NCI-H460 (cell line): ENCODE measurements at places on chromosomes 11 and 22. TPM values are rescaled to one million over a fixed set of nuclear protein-coding genes. Genes with fewer than 3 reads are reported as not detected.

DNA sequence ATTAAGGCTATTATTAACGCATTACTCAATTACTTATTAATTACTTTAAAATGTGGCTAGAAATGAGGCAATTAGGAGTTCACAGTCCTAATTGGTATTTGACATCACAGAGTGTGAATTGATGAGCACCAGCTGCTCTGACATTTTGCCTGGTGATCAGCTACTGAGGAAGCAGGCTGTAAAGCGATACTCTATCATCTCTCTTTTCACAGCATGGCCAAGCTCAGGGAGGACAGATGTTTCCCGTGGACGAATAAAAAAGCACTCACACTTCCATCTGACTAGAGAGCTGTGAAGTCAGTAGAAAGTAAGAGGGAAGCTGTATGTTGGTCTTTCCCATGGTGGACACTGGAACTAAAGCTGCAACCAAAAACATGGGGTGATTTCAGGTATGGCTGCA lies 29.1 kb upstream of the SYT9 start:
- no peak for DNase-seq

GRCh38 chr11:14132312-14132711 lies 169.8 kb downstream of the SPON1 start:
- no peak for DNase-seq

DNA sequence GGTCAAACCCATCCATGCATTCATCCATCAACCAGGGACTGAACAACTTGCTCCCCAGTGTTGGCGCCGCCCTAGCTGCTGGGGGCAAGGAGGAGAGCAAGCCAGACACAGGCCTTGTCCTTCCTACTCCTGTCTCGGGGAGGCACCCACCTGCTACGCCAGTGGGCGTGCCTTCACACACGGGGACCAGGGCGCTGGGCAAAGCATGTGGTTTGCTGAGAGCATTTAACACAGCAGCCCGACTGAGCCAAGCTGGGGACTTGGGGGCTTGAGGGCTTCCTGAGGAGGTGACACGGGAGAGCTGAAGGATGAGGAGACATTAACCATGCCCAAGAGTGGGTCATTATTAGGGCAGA lies 30.6 kb downstream of the CACNA1I start:
- DNase-seq: no peak

GRCh38 chr11:79086056-79086455 lies 354.8 kb downstream of the TENM4 start:
- no peak for DNase-seq

- no peak for DNase-seq
These were observed at the start of gene KLHL22 for GRCh38 chr22:20494978-20495860. TSS of gene KLHL22 (minus strand) at chr22:20495795. CDS start at chr22:20489211, 6,584 bp downstream.

- no peak for DNase-seq
These were observed 38.3 kb downstream of the BIRC2 start for GRCh38 chr11:102385085-102386007.

DNA sequence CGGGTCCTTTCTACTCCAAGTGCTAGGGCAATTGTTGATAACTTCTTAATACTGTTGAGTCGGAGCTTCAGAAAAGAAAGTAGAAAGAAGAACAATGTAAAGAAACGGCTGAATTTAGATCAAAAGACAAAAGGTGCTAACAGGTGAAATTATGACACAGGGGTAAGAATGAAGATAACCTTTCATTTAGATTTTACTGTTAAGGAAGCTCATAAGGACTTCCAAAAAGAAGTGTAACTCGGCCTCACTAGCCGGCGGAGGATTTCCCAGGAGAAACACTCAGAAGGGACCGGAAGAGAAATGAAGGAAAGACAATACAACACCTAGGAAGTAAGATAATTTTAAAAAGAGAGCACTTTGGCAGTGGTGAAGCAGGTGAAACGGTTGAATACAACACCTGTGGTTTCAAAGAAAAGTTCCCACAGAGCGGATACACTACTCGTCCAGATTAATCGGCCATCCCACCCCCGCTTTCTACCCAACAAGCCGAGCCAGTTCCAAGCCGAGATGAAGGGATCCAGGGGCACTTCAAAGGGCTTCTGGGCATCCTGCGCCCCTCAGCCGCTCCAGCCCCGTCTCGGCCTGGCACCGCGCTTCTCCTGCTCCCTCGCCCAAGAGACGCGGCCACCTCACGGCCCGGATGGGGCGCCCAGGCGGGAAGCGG lies 737 bp downstream of the PPP2R1B start:
- DNase-seq: no peak

GRCh38 chr11:12434325-12434654 lies 56.9 kb downstream of the PARVA start:
- no peak for DNase-seq

DNA sequence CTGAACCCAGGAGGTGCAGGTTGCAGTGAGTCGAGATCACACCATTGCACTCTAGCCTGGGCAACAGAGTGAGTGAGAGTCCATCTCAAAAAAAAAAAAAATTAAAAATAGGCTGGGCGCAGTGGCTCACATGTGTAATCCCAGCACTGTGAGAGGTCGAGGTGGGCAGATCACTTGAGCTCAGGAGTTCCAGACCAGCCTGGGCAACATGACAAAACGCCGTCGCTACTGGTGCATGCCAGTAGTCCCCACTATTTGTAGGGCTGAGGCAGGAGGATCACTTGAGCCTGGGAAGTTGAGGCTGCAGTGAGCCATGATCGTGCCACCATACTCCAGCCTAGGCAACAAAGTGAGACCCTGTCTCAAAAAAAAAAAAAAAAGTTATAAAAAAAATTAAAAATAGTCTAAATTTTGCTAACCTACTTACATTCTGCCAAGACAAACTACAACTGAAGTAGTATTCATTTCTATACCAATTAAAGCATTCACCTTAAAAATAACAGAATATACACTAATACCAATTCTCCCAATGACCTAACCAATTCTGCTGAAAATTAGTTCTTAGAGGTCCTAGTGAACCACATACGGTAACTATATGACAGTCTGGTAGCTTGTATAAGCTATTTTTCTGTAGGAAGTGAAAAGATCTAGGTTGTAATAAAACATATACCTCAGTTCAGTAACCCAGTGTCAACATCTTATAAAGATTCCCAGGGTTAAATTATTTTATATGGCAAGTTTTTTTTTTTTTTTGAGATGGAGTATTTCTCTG lies 7.1 kb downstream of the DDX6 start:
- DNase-seq: no peak

DNA sequence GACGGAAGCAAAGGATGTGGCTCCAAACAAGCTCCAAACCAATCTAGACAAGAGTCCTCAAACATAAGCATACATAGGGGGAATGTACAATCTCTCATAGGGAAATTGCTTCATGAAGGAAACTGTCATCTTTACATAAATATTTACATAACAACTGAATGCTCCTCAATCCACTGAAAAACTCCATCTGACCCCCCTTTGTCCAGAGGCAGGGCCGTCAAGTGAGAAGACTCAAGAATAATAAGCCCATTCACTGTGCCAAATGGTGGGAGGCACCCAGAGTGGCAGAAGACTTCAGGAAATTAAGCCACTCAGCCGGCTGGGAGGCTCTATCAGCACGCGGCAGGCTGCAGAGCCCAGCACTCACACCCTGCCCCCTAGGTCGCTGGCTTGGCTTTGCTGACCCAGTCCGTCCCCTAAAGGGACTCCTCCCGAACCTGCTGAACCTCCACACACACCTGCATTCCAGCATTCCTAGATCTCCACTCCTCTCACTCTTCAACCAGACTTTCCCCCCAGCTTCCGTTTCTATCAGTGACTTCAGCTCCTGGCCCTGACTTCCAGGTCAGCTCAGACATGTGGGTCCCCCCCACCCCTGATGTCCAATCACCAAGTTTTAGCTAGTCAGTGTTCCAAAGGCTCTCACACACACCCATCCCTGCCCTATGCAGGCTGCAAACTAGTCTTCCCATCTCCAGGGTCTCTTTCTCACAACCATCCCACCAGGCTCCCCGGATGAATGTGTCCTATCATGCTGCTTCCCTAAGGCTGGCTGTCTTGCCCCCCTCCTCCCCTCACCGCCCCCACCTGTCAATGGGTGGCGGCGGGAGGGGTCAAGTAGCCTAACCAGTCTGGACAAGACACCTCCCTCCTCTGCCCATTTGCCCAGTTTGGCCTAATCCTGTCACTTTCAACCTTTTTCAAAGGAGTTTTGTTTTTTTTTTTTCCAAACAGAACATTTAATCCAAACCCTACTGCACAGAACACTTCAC lies 11.3 kb downstream of the VPS37C start:
- no peak for DNase-seq

DNA sequence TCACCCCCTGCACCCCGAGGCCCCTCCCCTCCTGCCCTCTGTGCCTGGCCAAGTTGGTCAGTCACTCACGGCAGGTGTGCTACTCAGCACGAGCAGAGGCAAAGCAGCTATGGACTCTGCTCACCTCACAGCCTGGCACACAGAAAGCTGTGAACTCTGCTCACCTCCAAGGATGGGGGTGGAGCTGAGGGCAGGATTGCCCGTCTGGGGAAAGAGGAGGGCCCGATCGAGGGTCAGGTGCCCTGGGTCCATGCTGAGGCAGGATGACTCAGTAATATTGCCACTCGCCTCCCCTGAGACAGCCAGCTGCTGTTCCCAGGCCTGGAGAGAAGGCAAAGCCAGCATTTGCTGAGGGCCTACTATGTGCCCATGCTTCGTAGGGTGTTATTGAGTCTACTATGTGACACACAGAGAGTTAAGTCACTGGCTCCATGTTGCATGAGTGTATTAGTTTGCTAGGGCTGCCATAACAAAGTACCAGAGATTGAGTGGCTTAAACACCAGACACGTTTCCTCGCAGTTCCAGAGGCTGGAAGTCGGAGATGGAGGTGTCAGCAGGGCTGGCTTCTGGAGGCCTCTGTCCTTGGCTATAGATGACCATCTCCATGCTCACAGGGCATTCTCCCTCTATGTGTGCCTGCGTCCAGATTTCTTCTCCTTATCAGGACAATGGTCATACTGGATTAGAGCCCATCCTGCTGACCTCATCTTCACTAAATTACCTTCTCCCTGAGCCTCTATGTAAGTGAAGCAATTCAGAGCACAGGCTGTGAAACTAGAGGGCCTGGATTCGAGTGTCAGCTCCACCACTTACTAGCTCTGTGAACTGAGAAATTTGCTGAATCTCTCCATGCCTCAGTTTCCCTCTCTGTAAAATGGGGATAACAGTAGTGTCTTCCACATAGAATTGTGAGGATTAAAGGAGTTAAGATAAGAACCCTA lies 13.2 kb upstream of the TSKU start:
- DNase-seq: peak; percentile 91

GRCh38 chr22:20652130-20652529 lies 121.8 kb upstream of the SERPIND1 start:
- no peak for DNase-seq

DNA sequence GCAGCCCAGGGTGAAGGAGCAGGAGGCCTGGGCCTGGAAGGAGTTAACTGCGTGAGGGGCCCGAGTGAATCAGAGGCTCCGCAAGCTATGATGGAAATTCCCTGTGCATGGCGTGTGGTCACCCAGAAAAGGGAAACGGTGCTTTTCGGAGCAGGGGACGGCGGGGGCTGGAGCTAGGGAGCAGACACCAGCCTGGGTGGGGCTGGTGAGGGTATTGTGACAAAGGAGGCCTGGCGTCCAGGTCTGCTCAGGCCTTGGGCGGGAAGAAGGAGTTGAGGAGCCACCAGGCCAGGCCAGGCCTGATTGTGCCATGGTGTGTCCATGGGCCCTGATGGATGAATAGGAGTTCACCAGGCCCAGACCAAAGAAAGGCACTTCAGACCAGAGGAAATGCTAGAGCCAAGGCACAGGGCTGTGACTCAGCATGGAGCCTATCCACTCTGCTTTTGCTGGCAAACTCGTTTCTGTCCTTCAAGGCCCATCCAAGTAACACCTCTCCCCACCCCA lies 12.8 kb upstream of the SPI1 start:
- no peak for DNase-seq

DNA sequence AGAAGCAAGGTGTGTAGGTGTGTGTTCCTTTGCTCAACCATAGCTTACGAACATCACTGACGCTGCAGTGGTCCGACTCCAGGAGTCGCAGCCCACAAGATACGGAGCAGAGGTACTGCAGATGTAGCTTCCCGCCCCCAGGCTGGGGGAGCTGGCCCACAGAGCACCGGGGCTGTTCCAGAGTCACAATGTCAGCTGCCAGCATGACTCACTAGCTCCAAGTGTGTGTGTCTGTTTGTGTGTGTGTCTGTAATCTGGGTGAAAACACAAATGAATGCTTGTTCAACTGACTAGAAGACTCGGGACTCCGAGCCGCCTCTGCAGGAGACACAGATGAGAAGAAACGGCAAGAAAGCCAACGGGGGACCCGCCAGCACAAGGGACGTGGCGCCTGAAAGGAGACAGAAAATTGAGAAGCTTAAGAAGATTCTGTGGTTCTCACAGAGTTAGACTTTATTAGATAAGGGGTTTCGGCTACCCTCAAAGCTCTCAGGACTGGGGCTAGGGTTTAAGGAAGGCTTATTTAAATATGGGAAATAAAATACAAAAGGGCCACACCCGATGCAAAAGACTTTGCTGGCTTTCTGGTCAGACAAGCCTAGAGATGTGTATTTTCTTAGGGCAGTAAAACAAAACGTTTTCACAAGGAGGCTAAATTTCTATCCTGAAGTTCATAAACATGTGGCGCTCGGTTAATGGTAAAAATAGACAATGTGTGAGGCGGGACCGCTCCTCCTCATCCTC lies 10.7 kb downstream of the VSIG10L2 start:
- DNase-seq: no peak

DNA sequence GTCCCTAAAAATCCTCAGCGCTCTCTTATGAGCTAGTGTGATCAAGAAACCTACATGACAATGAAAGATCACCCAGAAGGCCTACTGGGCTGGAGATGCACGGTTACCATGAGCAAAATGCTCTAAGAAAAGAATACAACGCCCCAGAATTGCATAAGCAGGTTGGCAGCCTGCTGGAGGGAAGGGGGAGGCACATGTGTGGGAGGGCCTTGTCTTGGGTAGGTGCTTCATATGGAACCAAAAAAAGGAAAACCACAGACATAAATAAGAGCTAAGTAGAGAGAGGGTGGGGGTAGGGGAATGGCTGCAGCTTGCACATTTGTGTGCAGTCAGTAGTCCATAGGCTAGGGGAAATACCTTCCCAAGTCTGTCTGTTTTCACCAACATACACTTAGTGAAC lies 2.8 kb downstream of the SIAE start:
- DNase-seq: no peak

- DNase-seq: no peak
These were observed 21.5 kb upstream of the TXNRD2 start for GRCh38 chr22:19962909-19963806.

CD3E gene
- total RNA-seq: not detected in 2 replicates

PLEKHA7 gene
- total RNA-seq: 0.17 and 0.25 TPM in 2 replicates

GLB1L3 gene
- 0.54 and 0.61 TPM in 2 replicates for total RNA-seq

TRPC6 gene
- 9.6 and 10.0 TPM in 2 replicates for total RNA-seq

RBMXL2 gene
- not detected in 2 replicates for total RNA-seq
